ENCODE measurements at places on chromosomes 3 and 15.

DNA sequence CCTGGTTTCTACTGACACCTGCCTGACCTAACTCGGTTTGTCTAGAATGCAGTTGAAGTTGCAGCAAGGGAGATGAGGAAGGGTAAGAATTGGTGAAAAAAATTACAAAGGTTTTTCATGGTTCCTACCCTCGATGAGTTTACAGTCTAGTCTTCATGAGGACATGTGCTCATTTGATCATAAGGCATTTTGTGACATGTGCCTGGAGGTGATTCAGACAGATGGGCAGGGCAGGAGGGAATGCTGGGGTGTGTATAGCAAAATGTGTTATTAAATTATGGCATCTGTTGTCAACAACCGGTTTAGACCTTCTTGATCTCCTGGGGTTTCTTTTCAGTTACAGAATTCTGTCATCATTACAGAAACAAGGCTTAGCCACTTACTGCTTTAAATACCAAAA is 101.2 kb downstream of the CACNA1D start:
- DNase-seq = no peak

- no peak for DNase-seq
These were observed 364.4 kb upstream of the MCTP2 start for GRCh38 chr15:93866948-93867347.

- DNase-seq = no peak
These were observed 44.0 kb upstream of the PCSK6 start for GRCh38 chr15:101533371-101534140.

DNA sequence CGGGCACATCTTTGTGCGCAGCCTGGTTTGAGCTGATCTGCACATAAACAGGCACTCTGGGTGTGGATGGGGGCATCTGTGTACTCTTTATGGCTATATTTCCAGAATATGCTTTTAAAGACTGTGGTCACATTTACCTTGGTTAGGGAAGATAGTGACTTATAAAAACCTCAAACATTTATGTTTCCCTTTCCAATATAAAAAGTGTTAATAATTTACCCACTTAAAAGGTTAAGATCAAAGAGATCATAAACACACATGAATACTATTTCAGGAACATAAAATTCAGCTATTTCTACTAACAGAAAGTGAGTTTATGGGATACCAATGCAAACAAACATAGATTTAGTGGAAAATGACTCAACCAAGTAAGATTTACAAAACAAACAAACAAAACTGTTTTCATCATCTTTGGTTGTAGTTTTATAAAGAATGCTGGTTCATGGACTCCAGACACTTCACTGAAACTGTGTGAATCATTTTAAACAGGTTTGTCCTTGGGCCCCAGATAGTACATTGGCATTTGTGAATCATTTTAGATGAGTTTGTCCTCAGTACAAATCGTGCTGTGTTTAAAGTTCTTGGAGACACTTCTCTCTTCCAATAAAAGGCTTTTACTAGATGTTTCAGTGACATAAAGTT is 253.5 kb upstream of the CTDSPL start:
- DNase-seq = no peak

- no peak for DNase-seq
These were observed 88.9 kb upstream of the NEDD4 start for GRCh38 chr15:56082263-56082761.

DNA sequence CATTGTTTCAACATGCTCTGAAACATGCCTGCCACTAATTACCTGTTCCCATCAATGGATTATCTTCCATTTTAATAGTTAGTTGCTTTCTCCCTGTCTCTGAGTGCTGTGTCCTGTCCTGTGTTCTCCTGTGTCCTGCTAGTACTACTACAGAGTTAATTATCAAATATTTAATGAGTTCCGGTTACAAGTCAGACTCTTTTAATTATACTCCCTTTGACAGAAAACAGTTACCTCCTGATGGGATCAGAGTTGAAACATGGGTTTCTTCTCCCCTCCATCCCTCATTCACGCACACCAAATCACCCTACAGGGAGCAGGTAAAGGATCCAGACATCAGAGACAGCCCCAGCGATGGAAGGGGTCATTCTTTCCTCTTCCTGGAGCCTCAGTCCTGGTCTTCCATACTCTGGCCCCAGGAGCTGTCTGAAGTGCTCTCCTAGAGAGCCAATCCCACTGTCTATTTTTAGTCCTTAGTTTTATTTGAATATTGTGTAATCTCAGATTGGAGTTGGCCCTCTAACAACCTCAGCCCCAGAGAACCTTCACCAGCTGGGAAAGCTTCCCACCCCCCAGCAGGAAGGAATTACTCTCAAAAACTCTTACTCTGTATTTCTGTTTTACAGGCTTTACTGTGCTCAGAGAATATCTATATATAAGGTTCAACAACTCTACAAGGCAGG is 137.0 kb upstream of the C2CD4B start:
- peak; percentile 19 for DNase-seq

DNA sequence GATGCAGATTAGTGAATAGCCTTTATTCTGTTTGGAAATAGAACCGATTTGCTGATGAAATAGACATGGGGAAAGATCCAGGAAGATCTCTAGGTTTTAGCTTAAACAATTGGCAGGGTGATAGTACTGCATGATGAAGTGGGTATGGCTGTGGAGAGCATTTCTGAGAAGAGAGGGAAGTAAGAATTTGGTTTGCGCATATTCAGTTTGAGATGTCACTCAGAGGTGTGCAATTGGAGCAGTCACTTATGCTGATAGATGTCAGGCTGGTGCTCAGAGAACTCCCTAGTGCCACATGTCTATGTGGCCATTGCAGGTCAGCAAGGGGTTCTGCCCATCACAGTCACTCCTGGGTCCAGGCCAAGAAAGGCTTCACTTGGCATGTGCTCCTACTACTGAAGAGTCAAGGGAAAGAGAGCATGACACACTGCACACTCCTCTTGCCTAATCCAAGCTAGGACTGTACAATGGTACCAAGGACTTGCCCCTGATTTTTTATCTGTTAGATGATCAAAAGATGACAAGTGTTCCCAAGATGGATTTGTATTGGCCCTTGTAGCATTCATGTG is 57.2 kb upstream of the ST8SIA2 start:
- no peak for DNase-seq

Data from AG08395 (cell line).